Stimulated activated CD4-positive, alpha-beta T cell treated with anti-CD3 and anti-CD28 coated beads, Interleukin-12 subunit alpha, Interleukin-12 subunit beta, amount 100 ng/mL, for 4 hours (primary cell): ENCODE measurements at places on chromosomes 1 and 21.
A peak's percentile ranks its signal among the peaks of the same experiment; 100 is the strongest.

GRCh38 chr21:16570171-16570570 lies 840.4 kb downstream of the USP25 start:
- no peak for DNase-seq

- DNase-seq, result no peak
Measured at GRCh38 chr1:19772053-19772452, 27.7 kb downstream of the TMCO4 start.

DNA sequence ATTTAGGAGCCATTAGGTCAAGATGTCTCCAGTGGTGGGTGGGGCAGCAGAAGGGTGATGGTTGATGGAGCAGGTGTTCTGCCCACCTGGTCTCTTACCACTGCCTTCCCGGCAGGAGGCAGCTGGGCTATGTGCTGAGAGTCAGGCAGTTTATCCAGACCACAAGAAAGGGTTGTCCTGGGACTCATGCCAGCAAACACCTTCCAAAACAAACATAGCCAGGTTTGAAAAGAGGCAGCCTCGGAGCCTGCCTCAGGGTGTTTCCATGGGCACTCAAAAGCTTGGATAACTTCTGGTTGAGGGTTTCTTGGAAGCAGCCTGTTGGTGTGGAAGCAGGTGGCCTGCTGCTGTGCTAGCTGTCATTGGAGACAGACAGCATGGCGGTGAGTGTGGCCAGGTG lies 187.2 kb downstream of the PCP4 start:
- DNase-seq, result no peak

GRCh38 chr1:44405031-44405797 lies at the start of gene RNF220:
TSS of gene RNF220 (plus strand) at chr1:44405255.
- DNase-seq, result peak; percentile 47

GRCh38 chr1:16342331-16343062 lies 9.8 kb downstream of the FBXO42 start:
- no peak for DNase-seq

- no peak for DNase-seq
Measured at GRCh38 chr1:246372559-246372958, 134.5 kb downstream of the SMYD3 start.

DNA sequence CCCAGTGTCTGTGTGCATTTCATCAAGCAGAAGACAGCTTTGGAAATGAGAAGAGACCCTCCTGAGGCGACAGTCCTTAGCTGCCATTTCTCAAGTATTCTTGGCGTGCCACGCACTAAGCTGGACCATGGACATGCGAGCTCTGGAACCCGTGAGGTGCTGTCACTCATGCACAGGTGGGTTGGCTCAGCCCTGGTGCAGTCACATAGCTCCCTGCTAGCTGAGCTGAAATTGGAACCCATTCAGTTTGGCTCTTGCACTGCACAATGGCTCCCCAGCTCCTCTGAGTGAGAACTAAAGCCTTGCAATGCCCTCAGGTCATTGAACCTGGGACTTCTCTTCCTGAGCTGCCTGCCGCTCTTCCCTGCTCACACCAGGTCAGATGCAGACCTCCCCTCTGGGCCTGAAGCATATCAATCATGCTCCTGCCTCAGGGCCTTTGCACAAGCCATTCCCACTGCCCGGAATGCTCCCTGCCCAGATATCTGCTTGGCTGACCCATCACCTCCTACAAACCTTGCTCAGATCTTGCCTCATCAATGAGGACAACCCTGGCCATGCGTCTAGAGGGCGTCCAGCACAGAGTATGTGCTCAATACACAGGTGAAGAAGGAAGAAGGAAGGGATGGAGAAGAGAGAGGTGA lies 6.3 kb upstream of the SRARP start:
- no peak for DNase-seq

DNA sequence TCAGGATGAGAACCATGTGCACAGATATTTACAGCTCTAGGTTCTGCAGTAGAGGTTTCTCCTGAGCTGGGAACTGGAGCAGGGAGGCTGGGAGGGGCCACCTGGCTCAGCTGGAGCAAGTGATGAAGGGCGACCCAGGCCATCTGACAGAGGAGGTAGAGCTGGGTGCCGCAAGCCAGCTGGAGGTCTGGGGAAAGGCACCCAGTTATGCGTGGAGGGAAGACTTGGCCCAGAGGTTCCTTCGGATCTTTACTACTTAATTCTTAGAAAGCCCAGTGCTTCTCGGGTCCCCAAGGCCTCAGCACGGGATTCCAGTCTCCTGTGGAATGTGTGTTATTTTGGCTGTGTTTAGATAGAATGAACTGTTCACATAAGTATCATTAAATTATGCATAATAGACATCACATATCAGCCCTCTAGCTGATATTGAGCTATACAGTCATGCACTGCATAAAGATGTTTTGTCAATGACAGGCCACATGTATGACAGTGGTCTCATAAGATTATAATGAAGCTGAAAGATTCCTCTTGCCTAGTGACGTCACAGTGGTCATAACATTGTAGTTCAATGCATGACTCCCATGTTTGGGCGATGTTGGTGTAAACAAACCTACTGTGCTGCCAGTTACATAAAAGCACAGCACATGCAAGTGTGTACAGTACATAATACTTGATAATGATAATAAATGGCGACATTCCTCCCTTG lies 245.1 kb downstream of the RHOU start:
- DNase-seq, result no peak

DNA sequence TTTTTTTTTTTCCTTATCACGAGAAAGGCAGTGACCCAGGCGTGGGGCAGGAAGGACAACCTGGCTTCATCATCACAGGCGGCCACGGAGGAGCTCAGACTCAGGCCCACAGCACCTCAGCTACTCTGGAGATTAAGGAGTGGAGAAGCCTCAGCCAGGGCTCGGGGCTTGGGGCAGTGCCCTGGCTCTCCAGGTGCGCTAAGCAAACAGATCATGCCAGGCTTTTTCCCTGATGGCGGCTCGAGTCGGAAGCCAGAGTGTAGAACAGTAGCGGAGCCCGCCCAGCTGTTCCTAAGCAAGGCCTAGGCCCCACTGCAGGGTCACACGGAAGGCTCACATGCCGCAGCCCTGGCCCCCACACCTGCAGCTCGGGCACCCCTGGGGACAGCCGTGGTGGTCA lies 70.7 kb downstream of the AGPAT3 start:
- DNase-seq, result no peak

DNA sequence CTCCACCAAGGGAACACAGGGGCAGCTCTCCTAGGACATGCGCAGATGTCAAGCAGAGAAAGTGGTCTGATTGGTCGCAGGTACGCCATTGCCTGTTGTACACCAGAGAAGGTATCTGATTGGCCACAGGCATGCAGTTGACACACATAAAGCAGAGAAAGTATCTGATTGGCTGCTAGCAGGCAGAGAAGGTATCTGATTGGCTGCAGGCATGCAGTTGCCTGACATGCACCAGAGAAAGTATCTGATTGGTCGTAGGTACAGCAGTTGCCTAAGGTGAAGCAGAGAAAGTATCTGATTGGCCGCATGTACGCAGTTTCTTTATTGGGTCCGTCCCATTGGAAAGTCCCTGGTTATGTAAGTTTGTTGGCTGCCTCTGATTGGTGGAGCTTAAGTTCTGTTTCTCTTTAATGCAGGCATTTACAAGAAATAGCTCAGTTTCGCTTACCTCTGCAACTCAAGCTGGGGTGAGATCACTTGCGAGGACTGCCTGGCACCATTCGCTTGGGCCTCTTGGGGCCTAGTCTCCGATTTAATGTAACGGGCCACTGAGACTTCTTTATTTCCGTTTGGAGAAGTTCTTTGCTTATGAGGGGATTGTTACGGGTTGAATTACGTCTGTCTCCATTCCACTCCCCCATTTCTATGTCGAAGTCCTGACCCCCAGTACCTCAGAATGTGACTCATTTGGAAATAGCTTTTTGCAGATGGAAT lies 74.2 kb downstream of the SIK1 start:
- no peak for DNase-seq

- no peak for DNase-seq
Measured at GRCh38 chr21:35350965-35351364, 301.9 kb upstream of the RUNX1 start.

DNA sequence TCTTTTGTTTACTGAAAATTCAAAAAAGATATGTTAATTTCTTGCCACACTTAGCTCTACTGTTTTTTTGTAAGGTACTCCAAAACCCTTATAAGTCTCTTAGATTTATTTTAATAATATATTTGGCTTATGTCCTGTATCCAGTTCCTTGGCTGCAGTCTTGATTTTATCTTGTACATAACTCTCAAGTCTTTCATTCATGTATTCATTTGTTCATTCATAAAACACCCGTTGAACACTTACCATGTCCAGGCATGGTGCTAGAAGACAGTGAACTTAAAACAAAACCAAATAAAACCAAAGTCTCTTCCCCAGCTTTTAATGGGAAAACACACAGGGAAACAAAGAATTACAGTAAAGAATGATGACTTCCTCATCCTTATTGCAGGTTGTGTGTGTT lies 215.8 kb downstream of the FGGY start:
- no peak for DNase-seq

GRCh38 chr1:196209265-196209664 lies 399.0 kb downstream of the KCNT2 start:
- DNase-seq, result no peak

GRCh38 chr1:64678366-64678765 lies 66.5 kb upstream of the RAVER2 start:
- DNase-seq, result no peak

GRCh38 chr1:214989341-214989740 lies 93.2 kb upstream of the KCNK2 start:
- no peak for DNase-seq

- no peak for DNase-seq
Measured at GRCh38 chr1:237258871-237259270, 216.9 kb downstream of the RYR2 start.

GRCh38 chr1:204151552-204152309 lies at the start of gene ETNK2:
TSS of gene ETNK2 (minus strand) at chr1:204152044. CDS start at chr1:204151852, 192 bp downstream.
- DNase-seq, result peak; percentile 49

DNA sequence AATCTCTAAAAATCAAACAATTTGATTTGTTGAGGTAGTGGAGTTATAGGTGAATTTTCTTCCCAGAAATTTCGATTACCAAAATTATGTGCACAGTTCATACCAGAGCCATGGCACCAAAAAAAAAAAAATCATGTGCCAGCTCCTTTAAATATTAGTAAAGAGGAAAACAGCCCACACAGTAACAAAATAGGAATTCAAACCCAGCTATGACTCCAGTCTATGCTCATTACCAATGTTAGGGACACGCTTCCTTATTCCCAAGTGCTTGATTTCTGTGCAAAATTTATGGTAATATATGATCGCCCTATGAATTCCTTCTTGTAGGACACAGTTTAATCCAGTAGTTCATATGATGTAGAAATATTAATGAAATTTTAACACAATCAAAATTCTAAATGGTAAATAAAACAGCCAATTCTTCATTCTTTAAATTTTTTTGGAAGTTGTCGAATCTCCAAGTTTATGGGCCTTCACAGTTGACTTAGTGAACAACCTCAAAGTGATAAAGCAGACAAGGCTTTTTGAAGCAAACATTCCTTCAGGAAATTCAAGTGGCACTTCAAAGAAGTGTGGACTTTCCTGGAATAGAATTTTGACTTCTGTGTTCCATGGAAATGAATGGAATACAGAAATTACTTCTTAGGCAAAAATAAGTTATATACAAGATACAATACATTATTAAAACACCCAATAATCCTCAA lies 1.9 kb downstream of the TOR1AIP2 start:
- DNase-seq, result no peak

DNA sequence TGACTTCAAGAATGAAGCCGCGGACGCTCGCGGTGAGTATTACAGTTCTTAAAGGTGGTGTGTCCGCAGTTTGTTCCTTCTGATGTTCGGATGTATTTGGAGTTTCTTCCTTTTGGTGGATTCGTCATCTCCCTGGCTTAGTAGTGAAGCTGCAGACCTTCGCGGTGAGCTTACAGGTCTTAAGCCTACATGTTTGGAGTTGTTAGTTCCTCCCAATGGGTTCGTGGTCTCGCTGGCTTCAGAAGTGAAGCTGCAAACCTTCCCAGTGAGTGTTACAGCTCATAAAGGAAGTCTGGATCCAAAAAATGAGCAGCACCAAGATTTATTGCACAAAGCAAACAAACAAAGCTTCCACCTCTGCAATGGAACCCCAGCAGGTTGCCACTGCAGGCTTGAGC lies 14.7 kb downstream of the LDLRAD1 start:
- DNase-seq, result no peak

- no peak for DNase-seq
Measured at GRCh38 chr1:5256793-5257192, 602.4 kb downstream of the AJAP1 start.

- DNase-seq, result no peak
Measured at GRCh38 chr1:20496241-20496661, 10.2 kb upstream of the CAMK2N1 start.

DNA sequence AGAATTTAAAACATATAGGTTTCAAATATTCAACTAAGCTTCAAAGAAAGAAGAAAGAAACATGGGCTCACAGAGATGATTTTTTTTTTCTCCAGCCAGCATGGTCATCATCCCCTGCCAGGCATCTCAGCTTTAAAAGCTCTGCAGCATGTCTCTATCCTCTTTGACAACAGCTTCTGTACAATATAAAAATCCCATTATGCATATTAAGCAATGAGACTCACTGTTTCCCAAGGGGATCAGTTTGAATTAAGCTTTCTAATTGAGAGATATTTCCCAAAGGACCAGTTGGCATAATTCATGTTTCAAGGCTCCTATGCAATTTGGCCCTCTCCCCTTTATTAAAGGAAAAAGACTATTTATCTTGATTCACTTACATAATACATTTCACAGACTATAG lies 220.3 kb downstream of the GRIK1 start:
- no peak for DNase-seq

DNA sequence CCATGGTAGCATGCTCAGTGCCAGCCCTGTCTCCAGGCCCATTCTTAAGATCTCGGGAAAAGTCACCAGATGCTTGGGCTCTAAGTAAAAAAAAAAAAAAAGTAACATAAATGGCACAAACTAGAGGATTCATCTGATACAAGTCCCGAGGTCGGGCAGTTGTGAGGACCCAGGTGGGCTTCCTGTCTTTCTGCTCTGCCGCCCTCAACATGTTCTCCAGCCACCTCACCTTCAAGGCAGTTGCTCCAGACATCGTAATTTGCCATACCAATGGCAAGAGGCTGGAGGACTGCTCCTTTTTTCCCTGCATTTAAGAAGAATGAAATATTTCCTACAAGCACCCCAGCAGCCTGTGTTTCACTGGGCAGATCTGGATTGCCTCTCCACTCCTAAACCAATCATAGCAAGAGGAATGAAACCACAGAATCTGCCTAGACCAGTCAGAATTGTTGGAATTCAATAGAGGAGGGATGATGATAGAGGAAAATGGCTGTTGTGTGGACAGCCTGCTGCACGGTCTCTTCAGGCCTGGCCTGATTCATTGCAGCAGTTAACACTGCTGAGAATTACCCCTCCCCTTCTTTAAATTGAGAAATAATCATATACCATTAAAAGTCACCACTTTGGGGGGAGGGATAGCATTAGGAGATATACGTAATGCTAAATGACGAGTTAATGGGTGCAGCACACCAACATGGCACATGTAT lies 5.4 kb downstream of the HMGN2 start:
- no peak for DNase-seq

- no peak for DNase-seq
Measured at GRCh38 chr1:99579691-99580172, 66.2 kb upstream of the PALMD start.

GRCh38 chr1:39268112-39268581 lies 63.7 kb downstream of the MACF1 start:
- DNase-seq, result no peak
